A172 (cell line): ENCODE measurements at places on chromosomes 6 and 20. TPM values are rescaled to one million over a fixed set of nuclear protein-coding genes. Genes with fewer than 3 reads are reported as not detected.
A peak's percentile ranks its signal among the peaks of the same experiment; 100 is the strongest.

Gene TRIM40
- total RNA-seq: not detected in 2 replicates

GRCh38 chr6:156189714-156190113 is 587.5 kb upstream of the ARID1B start:
- DNase-seq: no peak

GRCh38 chr20:41234546-41234945 is 83.0 kb downstream of the ZHX3 start:
- DNase-seq: no peak

GRCh38 chr20:46816886-46817638 is 77.6 kb upstream of the EYA2 start:
- no peak for DNase-seq

DNA sequence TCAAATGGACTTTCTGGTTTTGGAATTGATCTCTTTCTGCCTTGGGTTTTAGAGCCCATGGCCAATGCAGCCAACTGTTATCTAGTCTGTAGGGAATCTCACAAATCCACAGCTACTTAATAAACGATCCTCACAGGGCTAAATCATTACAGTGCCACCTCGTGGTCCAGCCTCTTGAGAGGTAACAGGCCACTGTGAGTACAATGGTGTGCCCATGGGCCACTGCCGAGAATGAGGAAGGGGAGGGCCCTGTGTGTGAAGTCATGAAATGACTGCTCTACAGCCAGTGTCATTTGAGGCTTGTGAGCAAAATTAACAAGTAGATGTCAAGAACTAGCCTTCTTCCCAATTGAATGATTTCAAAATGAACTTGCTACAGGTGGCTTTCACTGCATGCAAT is 54.3 kb upstream of the GMPR start:
- DNase-seq: peak; percentile 15

- DNase-seq: peak; percentile 19
These were observed 17.1 kb upstream of the CALHM6 start for GRCh38 chr6:116444092-116444491.

DNA sequence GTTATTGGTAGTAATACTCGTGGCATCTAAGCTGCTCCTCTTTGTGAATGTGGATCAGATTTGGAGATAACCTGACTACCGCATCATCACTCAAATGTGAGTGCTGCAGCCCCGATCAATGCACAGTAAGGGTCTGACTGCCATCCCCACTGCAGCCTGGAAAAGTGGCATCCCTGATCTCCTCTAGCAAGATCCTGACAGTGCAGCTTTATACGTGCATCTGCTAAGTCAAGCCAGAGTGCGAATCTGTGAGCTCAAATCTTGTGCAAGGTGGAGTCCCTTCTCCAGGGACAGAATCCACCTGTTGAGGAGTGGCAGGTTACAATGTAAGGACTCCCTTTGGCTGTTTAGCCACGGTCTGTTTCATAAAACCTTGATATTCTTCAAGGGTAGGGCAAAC is 215.0 kb upstream of the EXOC2 start:
- no peak for DNase-seq

GRCh38 chr6:157124485-157125254 is 198.6 kb downstream of the TMEM242 start:
- no peak for DNase-seq

Gene PTP4A1
- total RNA-seq: 13.5 and 14.4 TPM in 2 replicates

Gene KIAA1755
- total RNA-seq: 0.57 and 0.69 TPM in 2 replicates

- no peak for DNase-seq
These were observed 7.2 kb upstream of the LCA5 start for GRCh38 chr6:79544299-79544927.

DNA sequence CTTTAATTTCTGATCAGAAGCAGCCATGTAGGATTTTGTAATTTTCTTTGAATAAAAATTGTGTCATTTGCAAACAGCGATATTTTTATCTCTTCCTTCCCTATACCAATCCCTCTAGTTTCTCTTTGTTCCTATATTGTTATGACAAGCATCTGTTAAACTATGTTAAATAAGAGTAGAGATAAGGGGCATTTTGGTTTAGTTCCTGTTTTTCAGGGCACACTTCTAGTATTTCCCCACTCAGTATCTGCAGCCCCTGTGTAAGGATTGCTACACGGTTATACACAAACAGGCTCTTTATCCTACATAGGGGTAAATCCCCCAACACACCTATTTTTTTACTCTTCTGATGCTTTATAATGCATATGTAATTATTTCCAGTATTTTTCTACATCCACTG is 42.1 kb downstream of the TRERF1 start:
- no peak for DNase-seq

- DNase-seq: peak; percentile 67
These were observed 143.5 kb downstream of the PDE7B start for GRCh38 chr6:135994857-135995544.

GRCh38 chr20:36895036-36895435 is 19.1 kb downstream of the TLDC2 start:
- no peak for DNase-seq

DNA sequence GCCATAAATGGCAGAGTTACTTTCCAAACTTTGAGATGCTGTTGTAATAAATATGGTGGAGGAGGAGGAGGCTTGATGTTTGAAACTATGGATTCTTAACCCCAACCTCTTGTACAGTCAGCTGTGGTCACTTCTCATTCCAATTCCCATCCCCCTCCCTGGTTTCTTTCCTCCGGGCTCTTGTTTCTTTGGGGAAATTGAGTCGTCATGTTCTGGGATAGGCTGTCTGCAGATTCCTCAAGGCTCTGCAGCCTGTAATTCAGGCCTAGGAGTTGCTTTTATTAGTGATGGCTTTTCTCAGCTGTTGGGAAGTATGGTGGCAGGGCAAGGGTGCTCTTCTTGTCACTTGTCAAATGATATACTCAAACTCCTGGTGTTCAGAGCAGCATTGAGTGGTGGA is 2.6 kb downstream of the PTK7 start:
- no peak for DNase-seq

DNA sequence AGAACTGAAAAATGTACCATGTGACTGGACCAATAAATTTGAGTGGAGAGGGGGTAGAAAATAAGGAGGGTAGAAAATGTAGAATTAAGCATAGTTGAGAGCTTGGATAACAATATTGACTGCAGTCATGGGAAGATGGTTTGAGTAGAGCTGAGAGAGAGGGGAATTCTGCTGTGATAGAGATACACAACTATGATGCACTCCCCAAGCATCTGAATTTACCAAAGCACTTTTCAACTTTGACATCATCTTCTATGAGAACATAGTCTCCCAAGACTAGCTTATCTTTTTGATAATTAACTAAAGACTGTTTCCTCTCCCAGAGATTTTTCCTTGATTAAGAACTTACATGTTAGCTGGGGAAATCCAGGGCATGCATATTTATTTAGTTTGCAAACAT is 103.1 kb downstream of the TNFRSF21 start:
- no peak for DNase-seq

Gene THEMIS
- 0.05 TPM in 1 of 2 replicates, not detected in the other for total RNA-seq

DNA sequence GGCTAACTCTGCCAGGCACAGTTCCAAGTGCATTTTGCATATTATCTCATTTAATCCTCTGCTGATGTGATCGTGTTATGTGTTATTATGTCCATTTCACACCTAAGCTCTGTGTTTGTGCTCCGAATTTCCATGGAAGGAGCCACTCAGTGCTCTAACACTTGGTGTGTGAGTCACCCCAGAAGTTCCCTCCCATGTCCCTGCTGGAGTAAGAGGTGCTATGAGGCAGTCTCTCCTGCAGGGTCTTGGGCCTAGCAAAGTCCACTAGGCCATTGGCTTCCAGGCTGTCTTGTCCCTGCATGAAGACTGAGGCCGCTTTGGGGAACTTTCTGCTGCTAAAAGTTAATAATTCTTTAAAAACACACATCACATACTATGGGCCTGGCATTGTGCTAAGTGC is 405.9 kb upstream of the SULF2 start:
- DNase-seq: no peak

DNA sequence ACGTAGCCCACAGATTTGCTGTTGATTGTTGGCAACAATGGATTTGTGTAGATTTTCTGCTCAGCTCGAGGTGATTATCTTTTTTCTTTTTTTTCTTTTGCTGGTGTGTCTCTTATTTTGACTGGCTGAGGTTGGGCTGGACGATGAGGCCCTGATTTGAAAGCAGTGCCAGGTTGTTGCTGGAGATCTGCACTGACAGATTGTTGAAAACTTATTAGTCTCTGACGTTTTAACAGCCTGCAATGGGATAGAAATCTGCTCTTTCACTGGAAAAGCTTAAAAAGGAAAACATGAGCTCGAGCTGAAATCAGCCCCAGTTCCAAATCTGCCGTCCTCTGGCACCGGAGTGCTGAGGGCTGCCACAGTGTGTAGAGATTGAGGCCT is 87.7 kb downstream of the PDE7B start:
- no peak for DNase-seq

DNA sequence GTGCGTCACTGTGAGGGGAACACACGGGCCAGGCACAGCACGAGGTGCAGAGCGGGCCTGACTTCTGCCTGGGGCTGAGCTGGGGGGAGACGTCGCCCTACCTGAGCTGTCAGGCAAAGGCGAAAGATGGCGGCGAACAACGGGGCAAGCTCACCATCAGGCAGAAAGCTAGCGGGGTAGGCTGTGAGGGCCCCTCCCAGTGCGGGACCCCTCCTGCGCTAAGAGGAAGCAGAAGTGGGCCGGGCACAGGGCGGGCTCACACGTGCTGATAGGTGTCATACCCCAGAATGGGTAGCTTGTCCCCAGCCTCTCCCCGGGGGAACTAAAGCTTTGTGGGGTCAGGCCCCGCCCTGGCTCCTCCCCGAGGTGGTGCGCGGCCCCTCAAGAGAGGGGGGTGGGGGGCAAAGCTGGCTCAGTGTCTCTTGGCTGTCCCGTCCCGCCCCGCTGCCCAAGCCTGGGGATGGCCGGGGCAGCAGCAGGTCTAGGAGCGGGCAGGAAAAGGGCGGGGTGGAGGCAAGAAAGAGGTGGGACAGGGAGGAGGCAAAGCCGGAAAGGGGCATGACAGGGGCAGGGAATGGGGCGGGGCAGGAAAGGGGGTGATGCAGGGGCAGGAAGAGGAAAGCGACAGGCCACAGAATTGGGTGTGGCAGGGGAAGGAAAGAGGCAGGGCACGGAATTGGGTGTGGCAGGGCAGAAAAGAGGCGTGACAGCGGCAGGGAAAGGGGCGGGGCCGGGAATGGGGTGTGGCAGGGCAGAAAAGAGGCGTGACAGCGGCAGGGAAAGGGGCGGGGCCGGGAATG is 14.7 kb downstream of the UCKL1 start:
- peak; percentile 53 for DNase-seq

GRCh38 chr6:158737710-158738615 is 81.2 kb downstream of the EZR start:
- DNase-seq: peak; percentile 90

Gene ETV7
- total RNA-seq: 0.24 TPM in 1 of 2 replicates, not detected in the other

DNA sequence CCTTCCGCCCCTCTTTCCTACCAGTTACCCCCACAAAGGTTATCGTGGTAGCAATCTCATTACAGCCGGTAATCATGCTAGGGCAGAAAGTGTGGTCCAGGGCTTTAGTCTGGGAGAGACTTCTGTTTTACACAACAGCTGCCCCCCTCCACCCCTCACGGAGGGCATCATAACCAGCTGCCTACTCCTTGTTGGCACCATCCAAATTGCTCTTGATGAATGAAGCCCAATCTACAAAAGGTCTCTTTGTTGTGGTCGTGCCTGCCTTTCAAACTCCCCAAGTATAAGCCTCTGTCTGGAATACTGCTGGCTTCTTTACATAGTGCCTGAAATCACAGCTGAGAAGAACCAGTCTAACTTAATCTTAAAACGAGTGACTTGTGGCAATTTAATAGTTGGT is 157.9 kb downstream of the INSM1 start:
- no peak for DNase-seq

- no peak for DNase-seq
These were observed 103.4 kb upstream of the RALGAPA2 start for GRCh38 chr20:20815711-20816455.

GRCh38 chr20:38890497-38890818 is 35.8 kb upstream of the FAM83D start:
- no peak for DNase-seq

DNA sequence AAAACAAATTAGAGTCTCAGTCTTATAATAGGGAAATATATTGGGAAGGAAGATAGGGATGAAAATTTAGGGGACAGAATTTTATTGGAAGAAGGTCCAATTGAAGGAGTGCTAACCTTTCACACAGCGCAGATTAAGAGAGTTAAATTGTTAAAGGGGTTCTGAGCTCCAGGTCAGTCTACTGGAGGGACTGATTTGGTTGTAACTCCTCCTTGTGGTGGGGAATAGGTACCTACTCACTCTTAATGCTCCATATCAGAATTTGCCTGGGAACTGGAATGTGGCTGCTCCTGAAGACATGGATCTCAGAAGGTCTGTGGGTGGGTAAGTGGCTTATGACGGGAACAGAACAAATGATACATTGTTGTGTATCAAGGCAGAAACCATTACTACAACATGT is 143.5 kb downstream of the FLRT3 start:
- no peak for DNase-seq

DNA sequence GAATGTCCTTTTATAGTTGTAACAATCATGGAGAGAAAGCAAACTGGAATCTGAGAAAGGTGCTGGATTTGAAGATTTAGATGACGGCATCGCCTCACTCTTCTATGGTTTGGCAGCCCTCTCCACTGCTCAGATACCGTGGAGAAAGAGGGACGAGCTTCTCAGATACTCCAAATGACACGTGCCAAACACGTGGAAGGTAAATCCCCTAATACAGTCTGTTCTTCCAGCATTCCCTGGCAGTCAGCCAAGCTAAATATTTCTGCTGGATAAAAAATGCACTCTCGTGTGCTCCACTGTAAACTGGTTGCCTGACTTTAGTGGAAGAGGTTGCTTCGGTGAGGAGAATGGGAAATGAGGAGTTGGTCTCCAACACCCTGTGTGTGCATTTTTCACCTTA is 16.7 kb upstream of the PRDM1 start:
- peak; percentile 76 for DNase-seq
